ENCODE measurements at places on chromosomes 7 and 10.

GRCh38 chr10:112601214-112602090, 154.4 kb downstream of the VTI1A start:
- no peak for DNase-seq

GRCh38 chr7:40700653-40701421, 566.0 kb downstream of the SUGCT start:
- no peak for DNase-seq

GRCh38 chr10:42950606-42951485, 126.0 kb upstream of the RET start:
- DNase-seq = no peak

- no peak for DNase-seq
Measured at GRCh38 chr10:2985729-2986232, 81.6 kb upstream of the PFKP start.

- no peak for DNase-seq
Measured at GRCh38 chr10:65710306-65710705, 1215.5 kb upstream of the LRRTM3 start.

GRCh38 chr7:133602291-133602690, 349.4 kb downstream of the EXOC4 start:
- no peak for DNase-seq

DNA sequence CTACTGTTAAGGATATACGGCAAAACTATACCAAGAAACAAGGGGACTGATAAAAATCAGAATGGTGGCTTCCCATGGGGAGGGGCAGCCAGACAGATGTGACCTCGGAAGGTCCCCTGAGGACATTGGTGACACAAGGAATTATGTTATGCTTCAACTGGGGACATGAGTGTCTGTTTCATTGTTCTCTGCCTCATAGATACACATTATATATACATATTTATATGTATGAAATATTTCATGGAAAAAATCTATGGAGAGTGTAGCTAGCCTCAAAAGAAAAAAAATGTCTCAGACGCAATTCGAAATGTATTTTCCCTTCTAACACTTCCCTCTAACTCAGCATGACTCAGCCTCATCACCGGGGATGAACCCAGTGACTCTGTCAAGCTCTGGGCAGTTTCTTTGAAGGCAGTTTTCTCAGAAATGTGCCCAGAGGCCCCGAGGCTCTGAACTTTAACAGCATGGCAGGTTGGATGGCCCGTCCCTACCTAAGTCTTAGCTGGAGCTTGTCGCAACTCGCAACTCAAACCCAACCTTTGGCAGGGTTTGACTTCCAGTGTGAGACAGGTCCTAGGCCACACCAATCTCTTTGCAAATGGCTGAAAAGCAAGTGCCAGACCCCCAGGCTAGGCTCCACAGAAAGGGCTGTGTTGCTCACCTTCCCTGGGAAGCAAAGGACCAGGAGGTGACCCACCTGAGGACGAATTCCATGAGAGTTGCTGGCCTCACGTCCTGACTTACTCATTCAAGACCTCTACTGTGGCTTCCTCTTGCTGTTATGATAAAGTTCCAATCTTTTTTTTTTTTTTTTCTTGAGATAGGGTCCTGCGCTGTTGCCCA, 86.9 kb downstream of the CARD11 start:
- no peak for DNase-seq

- no peak for DNase-seq
Measured at GRCh38 chr7:70634610-70635068, 497.3 kb upstream of the GALNT17 start.

GRCh38 chr7:95200741-95201140, 123.6 kb downstream of the PON1 start:
- DNase-seq = no peak

GRCh38 chr10:107303203-107303602, 138.7 kb upstream of the SORCS1 start:
- no peak for DNase-seq

DNA sequence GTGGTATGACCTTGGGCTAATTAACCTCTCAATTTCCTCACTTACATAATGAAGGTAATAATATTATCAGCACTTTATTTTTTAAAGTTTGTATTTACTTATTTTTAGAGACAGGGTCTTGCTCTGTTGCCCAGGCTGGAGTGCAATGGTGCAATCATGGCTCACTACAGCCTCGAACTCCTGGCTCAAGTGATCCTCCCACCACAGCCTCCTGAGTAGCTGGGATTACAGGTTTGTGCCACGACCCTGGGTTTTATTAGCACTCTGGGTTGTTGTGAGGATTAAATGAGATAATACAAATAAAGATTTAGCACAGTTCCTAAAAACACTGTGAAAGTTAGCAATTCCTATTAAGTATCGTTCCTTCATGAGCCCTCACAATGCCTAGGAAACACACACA, 14.7 kb downstream of the BAMBI start:
- no peak for DNase-seq

DNA sequence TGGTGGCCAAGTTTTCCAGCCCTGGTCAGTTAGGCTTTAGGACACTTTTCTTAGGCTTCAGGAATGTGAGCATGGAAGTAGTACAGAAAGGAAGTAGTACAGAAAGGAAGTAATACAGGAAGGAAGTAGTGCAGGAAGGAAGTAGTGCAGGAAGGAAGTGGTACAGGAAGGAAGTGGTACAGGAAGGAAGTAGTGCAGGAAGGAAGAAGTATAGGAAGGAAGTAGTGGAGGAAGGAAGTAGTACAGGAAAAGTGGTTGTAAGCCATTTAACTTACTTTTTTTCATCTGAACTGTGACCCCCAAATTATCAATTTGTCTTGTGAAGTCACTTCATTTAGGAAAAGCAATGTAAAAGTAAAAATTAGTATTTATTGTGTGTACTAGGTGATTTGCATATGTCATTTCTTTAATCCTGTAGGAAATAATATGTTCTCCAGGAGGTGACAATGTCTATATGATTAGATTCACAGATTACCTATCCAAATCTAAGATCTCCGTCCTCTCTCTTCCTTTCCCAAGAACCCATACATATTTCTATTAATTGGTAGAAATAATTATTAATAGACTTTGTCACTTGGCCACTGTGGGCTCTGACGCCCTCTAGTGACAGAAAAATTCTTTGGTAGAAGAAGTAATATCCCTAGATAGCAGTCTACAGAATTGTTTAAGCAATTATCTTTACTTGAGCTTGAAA, 3.9 kb upstream of the FAS start:
- DNase-seq = peak; percentile 44

DNA sequence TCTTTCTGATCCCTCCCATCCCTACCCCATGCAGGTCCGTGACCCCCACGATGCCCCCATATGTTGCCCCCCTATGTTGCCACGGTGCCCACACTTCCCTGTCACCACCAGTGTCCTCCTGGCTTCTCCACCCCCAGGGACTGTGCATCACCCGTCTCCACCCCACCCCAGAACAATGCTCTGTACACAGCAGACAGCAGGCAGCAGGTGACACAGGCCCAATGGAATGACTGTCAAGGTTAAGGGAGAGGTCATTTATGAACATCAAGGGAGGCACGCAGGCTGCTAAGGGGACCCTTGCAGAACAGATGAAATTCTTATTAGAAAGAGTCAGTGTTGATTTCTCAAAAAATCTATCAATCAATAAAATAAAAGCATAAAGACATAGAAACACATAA, 71.5 kb downstream of the PARP12 start:
- no peak for DNase-seq
